ENCODE measurements at places on chromosomes 11 and 22. TPM values are rescaled to one million over a fixed set of nuclear protein-coding genes. Genes with fewer than 3 reads are reported as not detected.
A peak's percentile ranks its signal among the peaks of the same experiment; 100 is the strongest.

GRCh38 chr11:129247135-129247534 is 55.0 kb upstream of the ARHGAP32 start:
- DNase-seq, result no peak

DNA sequence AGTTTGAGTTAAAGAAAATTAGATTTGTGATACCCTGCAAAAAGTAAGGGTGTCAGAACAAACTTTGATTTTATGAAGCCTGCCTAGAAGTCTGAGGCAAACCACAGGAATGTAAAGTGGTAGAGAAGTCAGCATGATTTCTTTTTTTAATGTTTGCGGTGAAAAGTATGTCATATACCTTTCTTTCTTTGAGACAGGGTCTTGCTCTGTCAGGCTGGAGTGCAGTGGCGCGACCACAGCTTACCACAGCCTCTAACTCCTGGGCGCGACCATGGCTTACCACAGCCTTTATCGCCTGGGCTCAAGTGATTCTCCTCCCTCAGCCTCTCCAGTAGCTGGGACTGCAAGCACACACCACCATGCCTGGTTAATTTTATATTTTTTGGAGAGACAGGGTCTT is 4.7 kb downstream of the API5 start:
- DNase-seq, result peak; percentile 46

DNA sequence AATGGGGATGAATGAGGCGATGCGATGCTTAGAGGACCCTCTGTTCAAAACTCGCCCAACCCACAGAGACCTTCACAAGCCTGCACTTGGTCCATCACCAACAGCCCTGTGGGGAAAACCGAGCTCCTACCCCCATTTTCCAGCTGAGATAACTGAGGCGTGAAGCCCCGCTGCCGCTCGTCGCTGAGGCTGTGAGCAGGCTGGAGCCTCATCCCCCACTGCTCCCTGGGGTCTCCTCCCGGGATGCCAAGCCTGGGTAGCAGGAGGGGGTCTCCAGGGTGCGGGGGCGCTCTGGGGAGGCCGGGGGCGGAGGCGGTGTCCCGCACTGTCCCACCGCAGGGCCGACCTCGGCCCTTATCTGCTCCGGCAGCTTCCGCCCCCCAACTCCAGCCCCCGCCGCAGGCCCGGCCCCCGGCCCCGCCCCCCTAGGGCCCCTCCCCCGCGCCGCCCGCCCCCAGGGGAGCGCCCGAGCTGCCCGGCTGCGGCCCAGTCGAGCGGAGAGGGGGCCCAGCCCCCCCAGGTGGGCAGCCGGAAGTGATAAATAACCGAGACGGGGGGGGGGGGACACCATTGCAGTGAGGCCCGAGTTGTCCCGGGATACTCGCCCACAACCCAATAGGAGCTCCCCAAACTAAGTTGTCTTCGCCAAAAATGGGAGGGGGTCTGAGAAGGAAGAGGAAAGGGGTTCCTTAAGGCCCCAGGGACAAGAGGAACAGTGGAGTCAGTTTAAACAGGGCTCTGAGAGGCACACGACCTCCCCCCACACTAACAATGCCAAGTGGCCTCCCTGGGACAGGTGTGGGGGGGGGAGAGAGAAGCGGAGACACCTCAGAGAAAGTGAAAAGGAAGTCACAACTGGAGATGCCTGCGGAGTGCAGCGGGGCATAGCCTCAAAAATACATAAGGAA is 8.3 kb upstream of the SLC39A13 start:
- peak; percentile 46 for DNase-seq

DNA sequence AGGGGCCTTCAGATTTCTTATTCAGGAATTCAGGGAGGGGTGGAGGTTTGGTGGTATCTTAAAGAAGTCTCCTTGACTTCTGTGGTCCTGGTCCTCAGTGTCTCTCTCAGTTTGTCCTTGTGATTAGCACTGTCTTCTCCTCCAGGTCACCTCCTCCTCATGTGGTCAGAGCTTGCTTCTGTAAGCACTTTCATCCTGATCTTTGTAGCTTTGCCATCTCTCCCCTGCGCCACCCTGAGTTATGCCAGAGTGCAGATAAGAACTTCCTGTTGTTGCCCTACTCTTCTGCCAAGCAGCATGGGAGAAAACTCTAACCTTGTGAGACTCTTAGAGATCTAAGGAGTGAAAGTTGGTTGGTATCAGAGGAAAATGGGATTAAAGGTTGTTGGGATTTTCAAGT is 30.9 kb downstream of the MICAL2 start:
- no peak for DNase-seq

DNA sequence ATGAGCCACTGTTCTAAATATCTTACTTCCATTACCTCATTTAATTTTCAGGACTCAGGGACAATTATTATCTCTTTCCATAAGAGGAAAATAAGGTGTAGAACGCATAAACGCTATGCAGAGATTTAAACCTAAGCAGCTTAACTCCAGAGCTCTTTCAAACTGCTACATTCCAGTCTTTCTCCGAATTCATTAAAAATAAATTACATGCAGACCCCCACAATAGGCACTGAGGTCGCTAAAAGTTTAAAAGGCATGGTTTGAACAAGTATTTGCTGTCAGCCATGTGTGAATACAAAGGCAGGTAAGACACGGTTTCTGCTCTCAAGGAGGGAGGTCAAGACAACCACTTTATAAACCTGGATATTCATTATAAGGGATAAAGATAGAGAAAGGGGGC is 983 bp downstream of the NARS2 start:
- DNase-seq, result no peak

GRCh38 chr11:93236741-93237675 is 39.2 kb upstream of the SLC36A4 start:
- DNase-seq, result peak; percentile 30

DNA sequence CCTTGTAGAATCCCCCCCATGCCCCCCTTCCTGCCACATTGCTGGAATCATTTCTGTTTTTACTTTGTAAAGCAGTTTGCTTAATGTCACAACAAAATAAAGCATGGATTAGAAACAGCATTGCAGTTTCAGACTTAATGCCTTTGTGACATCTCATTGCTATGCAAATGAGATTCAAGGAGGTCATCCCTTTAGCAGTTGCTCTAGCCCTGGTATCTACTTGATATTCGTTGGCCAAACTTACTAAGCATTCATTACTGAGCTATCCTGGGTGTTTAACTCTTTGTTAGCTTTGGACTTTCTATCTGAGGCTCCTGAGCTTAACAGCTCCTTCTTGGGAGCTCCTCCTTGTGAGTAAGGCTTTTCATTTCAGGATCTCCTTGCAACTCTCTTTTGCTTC is 16.3 kb downstream of the FAT3 start:
- DNase-seq, result no peak

DNA sequence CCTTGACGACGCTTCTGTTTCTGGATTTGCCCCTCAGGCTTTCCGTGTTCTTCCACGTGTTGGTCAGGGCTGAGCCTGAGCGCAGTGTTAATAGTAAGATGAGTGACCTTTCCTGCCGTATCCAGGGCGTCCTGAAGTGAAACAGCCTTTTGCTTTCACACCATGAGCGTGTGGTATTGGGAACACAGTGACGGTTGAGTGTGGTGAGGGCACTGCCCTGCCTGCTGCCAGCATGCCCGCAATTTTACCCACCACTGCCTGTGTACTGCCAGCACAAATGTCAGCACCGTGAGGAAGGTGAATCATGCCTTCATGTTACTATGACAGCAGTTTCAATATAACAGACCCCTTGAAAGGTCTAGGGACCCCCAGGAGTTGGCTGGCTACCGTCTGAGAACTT is 217.1 kb downstream of the TBC1D22A start:
- DNase-seq, result no peak

GRCh38 chr22:27687984-27688545 is 113.5 kb downstream of the MN1 start:
- DNase-seq, result no peak

DNA sequence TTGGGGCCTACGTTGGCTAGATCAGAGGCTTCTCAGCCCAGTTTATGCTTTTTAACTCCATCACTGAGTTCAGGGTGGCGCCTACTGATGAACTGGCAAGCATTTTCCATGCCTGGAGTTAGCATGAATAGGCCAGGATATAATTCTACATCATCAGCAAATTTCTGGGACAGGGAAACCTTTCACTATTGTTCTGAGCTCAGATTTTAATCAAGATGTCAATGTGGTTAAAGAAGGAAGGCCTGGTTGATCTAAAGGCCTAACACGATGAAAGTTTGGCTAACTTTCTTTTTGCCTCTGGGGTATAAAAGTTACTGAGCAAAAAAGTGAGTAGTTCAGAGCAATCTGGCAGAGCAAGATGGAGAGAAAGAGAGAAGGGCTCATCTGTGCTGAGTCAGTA is 21.7 kb upstream of the IFITM3 start:
- DNase-seq, result no peak

DNA sequence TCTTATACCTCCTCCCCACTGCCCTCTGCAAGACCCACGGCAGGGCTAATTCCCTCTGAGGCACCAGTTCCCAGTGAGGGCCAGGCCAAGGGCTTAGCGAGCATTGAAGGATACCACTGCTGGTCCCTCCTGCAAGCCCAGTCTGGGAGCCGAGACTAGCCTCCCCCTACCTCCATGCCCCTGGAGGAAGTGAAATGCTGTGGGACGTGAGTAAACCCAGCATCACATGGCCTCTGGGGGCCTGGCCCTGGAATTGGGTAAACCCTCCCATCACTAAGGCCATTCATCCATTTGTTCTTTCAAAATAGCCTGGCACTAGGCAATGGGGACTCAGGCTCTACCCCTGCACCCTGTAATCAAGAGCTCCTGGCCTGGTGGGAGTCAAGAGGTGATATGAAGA is 24.7 kb downstream of the ARAP1 start:
- no peak for DNase-seq

GRCh38 chr11:71519546-71519945 is 7.5 kb upstream of the KRTAP5-7 start:
- no peak for DNase-seq

GRCh38 chr11:124899383-124900145 is 1.9 kb upstream of the ROBO4 start:
- no peak for DNase-seq

DNA sequence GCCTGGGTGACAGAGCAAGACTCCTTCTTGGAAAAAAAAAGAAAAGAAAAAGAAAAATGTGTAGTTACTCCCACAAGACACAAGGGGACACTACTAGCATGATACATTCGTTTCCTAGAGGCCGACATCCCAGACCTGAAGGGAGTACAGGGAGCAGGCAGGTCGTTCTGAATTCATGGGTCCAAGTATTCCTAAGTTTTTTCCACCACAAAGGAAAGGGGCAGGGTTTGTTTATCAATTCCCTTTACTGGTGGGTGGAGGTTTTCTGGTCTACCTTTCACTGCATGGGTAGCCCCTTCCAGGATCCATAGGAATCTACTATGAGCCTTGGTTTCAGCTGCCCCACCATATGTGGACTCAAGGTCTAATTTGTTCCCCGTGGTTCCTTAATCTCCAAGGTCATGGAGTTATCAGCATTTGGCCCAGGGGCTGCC is 11.8 kb downstream of the TIGD3 start:
- peak; percentile 48 for DNase-seq

DNA sequence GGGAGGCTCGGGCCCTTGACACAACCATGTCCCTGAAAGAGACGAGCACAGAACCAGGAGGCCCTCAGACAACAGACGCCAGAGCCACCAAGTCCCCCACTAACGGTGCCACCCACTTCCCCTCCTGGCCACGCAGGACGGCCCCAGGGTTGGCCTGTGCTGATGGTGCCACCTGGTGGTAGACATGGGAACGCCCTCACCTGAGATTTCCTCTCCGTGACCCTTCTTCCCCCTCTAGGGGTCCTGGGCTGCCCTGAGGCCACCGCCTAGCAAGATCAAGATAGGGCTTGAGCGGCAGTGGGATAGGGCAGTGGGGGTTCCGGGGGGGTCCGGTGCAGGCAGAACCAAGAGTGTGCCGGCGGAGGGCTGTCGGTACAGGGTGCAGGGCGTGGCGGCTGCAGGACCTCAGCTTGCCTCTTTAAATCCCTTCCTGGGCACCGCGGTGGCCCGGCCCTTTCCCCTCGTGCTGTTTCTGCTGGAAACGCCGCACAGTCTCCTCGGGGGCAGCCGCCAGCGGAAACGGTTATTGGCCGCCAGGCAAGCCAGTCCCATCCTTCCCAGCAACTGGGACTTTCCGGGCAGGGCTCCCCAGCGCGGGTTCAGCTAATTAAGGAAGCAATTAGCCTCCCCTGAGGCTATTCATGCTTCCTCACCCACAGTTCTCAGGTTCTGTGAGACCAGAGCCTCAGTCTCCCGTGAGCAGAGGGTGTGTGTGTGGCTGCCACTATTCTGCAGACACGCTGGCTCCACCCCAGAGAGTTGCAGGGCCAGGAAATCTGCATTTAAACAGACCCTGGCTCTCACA is 5.5 kb upstream of the NFAM1 start:
- DNase-seq, result peak; percentile 88

GRCh38 chr11:75770102-75770501 is 1.5 kb downstream of the DGAT2 start:
- no peak for DNase-seq

DNA sequence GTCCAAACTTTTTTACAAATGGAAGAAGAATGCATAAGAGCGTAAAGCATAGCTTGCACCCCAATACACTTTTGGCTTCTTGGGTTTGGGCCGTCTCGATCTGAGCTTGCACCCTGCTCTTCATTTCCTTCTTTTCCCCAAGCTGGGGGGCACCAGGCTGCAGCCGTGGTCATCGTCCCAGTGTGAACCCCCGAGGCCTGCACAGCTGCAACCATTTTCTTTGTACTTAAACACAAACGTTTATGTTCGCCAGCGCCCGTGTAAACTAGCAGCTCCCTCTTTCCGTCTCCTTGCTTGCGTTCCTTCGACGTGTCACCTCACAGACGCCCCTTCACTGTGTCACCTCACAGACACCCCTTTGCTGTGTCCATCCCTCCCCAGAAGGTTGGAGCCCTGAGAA is 10.1 kb downstream of the KRTAP5-5 start:
- no peak for DNase-seq

DNA sequence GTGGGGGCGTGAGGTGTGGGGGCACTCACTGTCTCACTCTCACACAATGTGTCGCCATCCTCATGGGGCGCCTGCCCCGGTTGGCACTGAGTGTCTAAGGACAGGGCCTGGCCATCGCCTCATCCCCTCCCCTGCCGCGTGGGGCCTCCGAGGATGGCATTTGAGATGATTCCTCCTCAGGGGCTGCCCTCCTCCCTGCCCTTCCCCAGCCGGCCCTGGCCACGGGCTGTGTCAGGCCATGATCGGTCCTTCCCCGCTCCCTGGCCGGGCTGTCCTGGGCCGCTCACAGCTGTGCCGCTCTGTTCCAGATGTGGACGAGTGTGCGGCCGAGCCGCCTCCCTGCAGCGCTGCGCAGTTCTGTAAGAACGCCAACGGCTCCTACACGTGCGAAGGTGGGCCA is 4.5 kb downstream of the CRELD2 start:
- no peak for DNase-seq

The LRRC74B gene
- total RNA-seq, result not detected

The RASL10A gene
- total RNA-seq, result 0.35 TPM

The CNTN5 gene
- not detected for total RNA-seq

The OR6T1 gene
- not detected for total RNA-seq

The BCO2 gene
- 0.75 TPM for total RNA-seq

The STIM1 gene
- total RNA-seq, result 62.6 TPM

The OR56A1 gene
- total RNA-seq, result not detected

The C22orf31 gene
- total RNA-seq, result not detected

The ENDOD1 gene
- total RNA-seq, result 11.1 TPM

The POU2AF3 gene
- total RNA-seq, result not detected

The ZC3H12C gene
- total RNA-seq, result 1.6 TPM
